ENCODE measurements at places on chromosomes 12 and 14.

GRCh38 chr14:68262567-68262966 is 443.0 kb downstream of the RAD51B start:
- no peak for DNase-seq

DNA sequence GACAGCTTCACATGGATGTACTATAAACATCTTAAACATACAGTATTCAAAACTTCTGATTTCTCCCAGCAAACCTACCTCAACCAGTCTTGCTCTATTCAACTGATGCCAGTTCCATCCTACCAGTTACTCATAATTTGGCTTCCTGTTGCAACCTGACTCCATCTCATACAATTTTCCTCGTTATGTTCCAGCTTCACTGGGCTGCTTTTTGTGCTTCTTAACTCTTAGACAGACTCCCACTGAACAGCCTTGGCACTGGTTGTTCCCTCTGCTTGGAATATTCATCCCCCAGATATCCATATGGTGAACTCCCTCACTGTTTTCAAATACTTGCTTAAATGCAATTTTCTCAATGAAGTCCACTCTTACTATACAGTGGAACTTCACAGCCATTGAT is 249.2 kb downstream of the AEBP2 start:
- no peak for DNase-seq

- no peak for DNase-seq
Observed at GRCh38 chr14:79544698-79545070, 666.6 kb downstream of the DIO2 start.

DNA sequence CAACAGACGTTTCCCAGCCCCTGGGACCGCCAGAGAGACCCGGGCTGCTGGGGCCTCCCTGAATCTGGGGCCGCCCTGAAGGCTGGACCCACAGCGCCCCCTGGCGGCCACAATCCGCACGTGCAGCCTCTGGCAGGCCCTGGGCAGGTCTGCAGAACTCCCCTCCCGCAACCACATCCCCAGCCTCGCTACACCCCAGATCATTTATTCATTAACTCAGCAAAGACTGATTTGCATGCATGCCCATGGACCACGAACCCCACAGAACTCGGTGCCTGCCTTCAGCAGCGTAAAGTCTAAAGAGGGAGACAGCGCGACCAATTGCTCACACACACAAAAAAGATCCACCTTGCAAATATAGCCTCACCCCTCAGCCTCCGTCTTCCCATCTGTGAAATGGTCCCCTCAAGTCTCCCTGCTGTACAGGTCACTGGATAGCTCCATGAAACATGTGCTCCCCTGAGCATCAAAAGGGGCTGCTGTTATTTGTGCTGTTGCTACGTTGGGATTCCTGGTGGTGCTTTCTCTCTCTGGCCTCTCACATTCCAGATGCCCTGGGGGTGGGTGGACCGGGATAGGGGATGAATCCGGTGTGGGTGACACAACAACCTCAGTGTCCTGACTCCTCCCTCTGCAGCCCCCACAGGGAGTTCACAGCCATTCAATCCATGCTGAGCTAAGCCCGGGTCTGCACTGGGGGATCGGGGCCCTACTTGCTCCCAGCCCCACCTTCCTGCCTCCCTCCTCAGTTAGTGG is 96.4 kb downstream of the SCARB1 start:
- DNase-seq: peak; percentile 74

DNA sequence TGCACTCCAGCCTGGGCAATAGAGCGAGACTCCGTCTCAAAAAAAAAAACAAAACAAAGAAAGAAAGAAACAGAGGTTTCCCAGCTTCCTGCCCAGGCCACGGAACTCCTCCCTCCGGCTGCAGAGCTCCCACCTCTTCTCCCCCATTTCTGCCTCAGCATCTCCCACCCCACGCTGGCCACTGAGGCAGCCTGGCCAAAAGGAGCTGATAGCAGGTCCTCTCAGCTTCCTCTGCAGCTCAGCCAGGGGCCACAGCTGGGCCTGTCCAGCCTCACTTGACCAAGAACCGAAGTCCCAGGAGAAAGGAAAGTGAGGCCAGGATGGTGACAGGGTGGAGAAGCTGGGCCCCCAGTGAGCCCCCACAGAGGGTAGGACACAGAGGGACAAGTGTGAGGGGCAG is 33.4 kb upstream of the CD9 start:
- DNase-seq: no peak

- no peak for DNase-seq
Observed at GRCh38 chr12:99914206-99914605, 70.5 kb downstream of the ANKS1B start.

DNA sequence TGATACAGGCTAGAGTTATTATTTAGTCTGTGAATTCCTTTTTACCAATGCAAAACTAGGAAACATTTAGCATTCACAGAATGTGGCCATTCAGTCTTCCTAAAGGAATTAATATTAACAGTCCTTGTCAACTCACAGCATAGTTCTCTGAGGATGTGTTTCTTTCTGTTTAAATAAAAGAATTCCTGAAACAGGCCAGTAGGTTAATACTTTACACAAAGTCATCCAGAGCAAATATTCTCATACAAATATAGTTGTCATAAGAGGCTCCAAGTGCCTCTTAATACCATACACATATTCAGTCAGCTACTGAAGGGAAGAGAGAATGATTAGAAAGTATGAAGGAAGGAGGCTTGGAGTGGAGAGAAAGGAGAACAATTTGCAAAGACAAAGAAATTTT is 120.1 kb downstream of the LMNTD1 start:
- no peak for DNase-seq

- DNase-seq: no peak
Observed at GRCh38 chr12:75042125-75042524, 167.5 kb downstream of the KCNC2 start.

DNA sequence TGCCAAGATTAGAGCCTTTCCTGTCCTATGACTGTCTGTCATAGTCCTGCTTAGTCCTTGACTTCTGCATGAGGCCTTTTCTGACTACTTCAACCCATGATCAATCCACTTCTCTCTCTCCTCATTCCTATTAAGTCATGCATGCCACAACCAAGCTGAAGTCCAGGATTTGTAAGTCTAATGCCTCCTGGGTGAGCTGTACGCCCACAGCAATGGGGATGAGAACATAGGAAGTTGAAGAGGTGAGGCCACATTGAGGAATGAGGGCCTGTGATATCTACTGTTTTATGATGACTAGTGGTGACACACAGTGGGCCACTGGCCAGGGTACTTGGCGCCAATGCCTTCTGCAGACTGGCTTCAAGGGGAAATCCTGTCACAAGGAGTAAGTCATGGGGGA is 994.1 kb upstream of the TMEM132C start:
- DNase-seq: no peak

DNA sequence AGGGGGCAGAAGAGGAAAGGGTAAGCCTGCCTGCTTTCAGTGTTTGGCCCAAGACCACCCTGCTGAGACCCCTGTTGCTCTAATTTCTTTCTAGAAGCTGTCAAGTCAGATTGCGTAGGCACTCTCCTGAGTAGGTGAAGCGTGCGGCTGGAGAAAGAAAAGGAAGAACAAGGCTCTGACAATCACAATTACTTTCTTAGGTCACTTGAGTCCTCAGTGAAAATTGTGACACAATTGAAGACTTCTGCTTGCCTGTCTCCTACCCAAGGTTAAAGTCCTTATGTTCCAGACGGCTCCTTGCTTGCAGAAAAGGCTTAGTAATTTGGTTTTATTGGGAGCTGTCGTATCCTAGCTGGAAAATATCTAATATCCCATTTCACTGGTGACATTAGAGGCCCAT is 721 bp upstream of the CTSG start:
- no peak for DNase-seq

DNA sequence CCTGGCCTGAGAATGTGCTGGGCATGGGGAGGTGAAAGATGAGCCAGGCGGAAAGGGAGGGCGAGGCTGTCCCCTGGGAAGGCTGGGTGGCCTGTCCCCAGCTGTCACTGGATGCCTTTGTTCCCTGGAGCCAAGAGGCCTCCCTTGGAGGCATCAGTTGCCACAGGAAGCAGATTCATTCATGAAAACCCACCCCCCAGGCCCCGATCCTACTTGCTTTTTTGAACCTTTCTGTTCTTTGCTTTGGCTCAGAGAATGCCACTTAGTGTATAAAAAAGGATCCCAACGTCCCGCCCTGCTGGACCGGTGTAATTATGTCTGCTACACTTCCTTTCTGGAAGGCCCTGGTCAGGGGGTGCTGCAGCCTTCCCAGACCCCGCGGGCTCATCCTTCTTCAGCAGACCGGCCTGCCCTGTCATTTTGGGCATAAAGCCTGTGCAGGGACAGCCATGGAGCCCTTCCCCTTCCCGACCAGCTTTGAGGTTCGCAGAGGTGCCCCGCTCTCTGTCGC is 220.2 kb downstream of the SLC41A2 start:
- no peak for DNase-seq

DNA sequence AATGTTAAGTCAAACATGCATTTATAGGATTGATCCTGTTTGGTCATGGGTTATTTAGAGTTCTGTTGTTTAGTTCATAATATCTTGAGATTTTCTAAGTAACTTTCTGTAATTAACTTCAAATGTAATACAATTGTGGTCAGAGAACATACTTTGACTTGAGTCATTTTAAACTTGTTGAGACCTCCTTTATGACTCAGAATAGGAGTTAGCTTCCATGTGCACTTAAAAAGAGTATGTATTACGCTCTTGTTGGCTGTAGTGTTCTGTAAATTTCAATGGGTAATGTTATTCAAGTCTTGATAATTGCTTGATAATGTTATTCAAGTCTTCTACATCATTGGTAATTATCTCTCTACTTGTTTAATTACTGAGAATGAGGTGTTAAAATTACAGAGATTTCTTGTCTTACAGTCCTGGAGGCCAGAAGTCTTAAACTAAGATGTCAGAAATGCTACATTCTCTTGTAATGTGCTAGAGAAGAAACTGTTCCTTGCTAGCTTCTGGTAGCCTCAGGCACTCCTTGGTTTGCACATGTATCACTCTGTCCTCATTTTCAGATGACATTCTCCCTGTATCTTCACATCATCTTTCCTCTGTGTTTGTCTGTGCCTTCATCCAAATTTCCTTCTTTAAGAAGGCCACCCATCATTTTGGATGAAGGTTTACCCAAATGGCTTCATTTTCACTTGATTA is 197.3 kb downstream of the TMTC3 start:
- DNase-seq: no peak

- DNase-seq: no peak
Observed at GRCh38 chr12:107735763-107736162, 25.2 kb downstream of the PRDM4 start.

- DNase-seq: no peak
Observed at GRCh38 chr14:71441126-71441525, 491.1 kb upstream of the RGS6 start.
